A673 (cell line): ENCODE measurements at places on chromosomes 3 and 15.
A peak's percentile ranks its signal among the peaks of the same experiment; 100 is the strongest.

GRCh38 chr15:78937132-78937739 is 7.6 kb downstream of the CTSH start:
- no peaks in the 10 kb centered on the region for H3K36me3 ChIP-seq
- no peak overlapping the region for H3K4me3 ChIP-seq
- no peak for DNase-seq
- no peaks in the 10 kb centered on the region for H3K27me3 ChIP-seq
- H3K27ac ChIP-seq = no peak overlapping the region

DNA sequence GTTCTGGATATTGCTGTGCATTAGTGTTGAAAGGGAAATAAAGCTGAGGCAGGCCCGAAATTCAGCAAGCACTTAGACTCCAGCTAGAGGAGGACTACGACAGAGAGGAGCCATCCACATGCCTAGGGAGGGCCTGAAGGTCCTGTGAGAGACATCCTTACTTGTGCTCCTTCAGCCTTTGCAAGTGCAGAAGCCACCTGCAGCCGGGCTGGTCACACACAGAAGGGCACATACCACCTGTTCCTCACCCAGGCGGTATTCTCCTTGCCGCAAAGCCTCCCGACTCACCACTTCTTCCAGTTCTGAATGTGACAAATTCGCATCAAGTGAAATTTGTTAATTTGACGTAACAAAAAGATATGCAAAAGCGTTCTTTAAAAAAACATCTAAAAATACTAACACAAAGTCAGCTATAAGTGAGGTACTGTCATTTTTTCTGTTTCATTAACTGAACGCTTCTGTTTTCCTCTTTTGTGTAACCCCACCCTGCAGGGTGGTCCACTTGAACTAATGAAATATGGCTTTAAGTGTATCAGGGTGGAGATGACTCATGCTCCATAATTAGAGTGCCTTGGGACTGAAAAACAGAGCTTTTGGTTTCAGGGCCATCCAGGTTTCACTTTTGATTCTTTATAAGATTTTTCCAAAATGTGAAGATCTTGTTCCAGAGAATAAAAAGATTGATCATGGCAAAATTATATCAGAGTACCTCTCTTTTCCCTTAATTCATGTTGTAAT is 467.9 kb upstream of the ATP11B start:
- peak; percentile 56 for DNase-seq
- no peaks in the 10 kb centered on the region for H3K4me1 ChIP-seq
- H3K27me3 ChIP-seq = no peaks in the 10 kb centered on the region

- no peak for DNase-seq
- H3K4me3 ChIP-seq = no peak overlapping the region
- no peak overlapping the region for H3K27ac ChIP-seq
Measured at GRCh38 chr15:85489773-85490493, 109.5 kb downstream of the AKAP13 start.

DNA sequence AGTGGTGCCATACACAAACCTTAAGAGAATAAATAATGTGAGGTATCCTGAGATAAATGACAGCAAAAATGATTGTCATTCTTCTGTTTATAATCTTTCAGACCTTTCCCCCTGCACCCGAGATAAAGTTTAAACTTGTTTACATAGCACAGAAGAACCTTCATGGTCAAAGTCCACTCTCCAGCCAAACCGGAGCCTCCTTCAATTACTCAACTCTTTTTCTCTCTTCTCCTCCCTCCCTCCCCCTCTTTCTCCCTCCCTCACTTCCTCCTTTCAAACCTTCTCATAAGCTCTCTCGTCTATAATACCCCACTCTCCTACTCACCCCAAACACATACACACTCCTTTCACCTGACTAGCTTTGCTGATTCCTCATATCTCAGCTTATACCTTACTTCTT is 198.9 kb downstream of the EFHB start:
- no peaks in the 10 kb centered on the region for H3K27me3 ChIP-seq
- H3K4me3 ChIP-seq = no peak overlapping the region
- H3K27ac ChIP-seq = no peak overlapping the region
- H3K4me1 ChIP-seq = no peaks in the 10 kb centered on the region

GRCh38 chr15:89377842-89378295 is 43.2 kb upstream of the POLG start:
- no peak for DNase-seq
- H3K27ac ChIP-seq = no peak overlapping the region
- H3K27me3 ChIP-seq = no peaks in the 10 kb centered on the region
- H3K36me3 ChIP-seq = no peaks in the 10 kb centered on the region
- no peak overlapping the region for H3K4me3 ChIP-seq

DNA sequence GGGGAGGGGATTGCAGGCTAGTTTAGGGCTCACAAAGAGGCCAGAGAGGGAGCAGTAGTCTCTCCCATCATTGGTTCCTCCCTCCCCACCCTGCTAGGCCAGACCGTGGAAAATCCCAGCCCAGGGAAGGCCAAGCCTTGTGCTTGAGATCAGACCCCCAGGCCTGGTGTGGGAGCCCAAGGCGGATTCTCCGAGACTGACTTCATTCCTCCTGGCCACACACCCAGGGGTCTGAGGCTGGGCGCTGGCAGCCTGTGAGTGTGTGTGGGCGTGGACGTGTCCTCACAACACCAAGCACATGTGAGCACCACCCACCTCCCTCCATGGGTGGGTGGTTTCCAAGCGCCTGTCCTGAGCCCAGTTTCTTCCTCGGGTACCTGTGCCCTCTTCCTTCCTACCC is 4.1 kb downstream of the LOXL1 start:
- no peak overlapping the region for H3K27ac ChIP-seq
- no peak for DNase-seq
- peaks cover 15% of the 10 kb centered on the region for H3K36me3 ChIP-seq
- H3K27me3 ChIP-seq = no peaks in the 10 kb centered on the region

DNA sequence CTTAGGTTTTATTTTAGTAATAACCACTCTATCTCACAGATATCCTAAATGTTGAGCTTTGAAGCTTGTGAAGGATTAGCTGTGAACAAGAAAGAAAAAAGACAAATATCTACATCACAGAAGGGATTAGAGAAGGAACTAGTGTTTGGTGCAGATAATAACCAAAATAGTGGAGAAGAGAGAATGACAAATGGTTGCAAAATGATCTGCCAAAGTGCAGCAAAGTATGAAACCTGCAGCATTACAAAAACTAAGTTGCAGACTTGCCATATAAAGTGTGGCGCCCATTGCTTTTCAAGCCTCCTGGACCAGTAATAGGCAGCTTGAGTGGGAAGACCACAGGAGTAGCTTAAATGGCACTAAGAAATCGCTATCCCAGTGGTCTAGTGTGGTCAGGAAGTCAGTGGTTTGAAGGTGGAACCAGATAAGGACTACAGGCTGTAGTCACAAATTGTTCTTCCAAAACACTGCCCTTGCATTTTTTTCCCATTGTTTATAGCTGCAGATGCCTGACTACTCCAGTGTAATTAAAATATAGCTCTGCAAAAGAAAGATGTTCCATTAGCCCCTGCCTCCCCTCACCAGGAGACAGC is 20.7 kb downstream of the TPM1 start:
- H3K27me3 ChIP-seq = no peaks in the 10 kb centered on the region
- no peak overlapping the region for H3K4me3 ChIP-seq
- DNase-seq = no peak

DNA sequence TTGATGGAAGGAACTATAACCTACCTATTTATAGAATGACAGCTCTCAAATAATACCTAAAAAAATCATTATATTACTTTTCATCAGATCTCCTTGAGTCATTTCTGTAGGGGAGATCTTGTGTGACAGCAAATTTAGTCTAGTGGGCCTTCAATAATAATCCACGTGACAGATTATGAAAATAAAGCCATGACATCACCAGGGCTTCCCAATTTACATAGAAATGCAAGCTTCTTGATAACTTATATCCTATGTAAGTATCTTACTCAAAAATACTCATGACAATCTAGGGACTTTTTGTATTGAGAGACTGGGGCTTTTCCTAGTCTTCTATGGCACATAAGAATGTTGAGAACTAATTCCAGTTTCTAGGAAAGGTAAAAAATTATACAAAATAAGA is 21.6 kb downstream of the IFT57 start:
- H3K4me3 ChIP-seq = no peak overlapping the region
- DNase-seq = no peak
- no peaks in the 10 kb centered on the region for H3K27me3 ChIP-seq
- no peaks in the 10 kb centered on the region for H3K36me3 ChIP-seq
- H3K27ac ChIP-seq = no peak overlapping the region

- H3K4me1 ChIP-seq = no peaks in the 10 kb centered on the region
- DNase-seq = no peak
- H3K4me3 ChIP-seq = no peak overlapping the region
- H3K27ac ChIP-seq = no peak overlapping the region
- peaks cover 8% of the 10 kb centered on the region for H3K27me3 ChIP-seq
Measured at GRCh38 chr15:57373251-57373881, 2.9 kb upstream of the CGNL1 start.

GRCh38 chr3:135895106-135895733 is 70.3 kb upstream of the PPP2R3A start:
- peak; percentile 78 for DNase-seq
- H3K4me1 ChIP-seq = no peaks in the 10 kb centered on the region
- no peak overlapping the region for H3K27ac ChIP-seq

- DNase-seq = no peak
- no peaks in the 10 kb centered on the region for H3K27me3 ChIP-seq
- H3K4me1 ChIP-seq = no peaks in the 10 kb centered on the region
Measured at GRCh38 chr3:145865399-145866018, 295.5 kb downstream of the PLOD2 start.

GRCh38 chr3:32973982-32974381 is 22.5 kb downstream of the CCR4 start:
- no peaks in the 10 kb centered on the region for H3K36me3 ChIP-seq
- no peak for DNase-seq
- no peaks in the 10 kb centered on the region for H3K27me3 ChIP-seq
- H3K4me1 ChIP-seq = no peaks in the 10 kb centered on the region
- no peak overlapping the region for H3K27ac ChIP-seq
- H3K4me3 ChIP-seq = no peak overlapping the region

DNA sequence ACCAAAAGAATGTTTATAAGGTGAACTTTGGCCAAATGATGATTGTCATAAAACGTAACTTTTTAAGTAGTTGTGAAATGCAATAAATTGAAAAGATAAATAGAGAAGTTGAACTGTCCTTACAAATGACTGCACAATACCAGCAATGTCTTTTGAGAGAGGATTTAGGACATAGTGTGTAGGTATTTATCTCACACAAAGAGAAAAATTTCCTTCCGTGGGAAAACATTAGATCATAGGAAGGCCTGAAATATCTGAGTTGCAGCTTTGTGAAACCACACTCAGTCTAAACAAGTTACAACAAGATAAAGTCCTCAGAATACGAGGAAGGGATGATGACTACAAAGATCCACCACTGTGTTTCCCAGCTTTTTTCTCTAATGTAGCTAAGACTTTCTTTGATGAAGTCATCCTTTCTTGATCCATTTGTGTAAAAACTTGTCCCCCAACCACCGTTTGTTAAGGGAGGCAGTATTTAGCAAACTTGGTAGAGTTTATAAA is 16.0 kb downstream of the ROBO2 start:
- H3K4me1 ChIP-seq = peaks cover 40% of the 10 kb centered on the region
- no peak overlapping the region for H3K4me3 ChIP-seq
- H3K27me3 ChIP-seq = no peaks in the 10 kb centered on the region
- DNase-seq = no peak
- no peak overlapping the region for H3K27ac ChIP-seq

DNA sequence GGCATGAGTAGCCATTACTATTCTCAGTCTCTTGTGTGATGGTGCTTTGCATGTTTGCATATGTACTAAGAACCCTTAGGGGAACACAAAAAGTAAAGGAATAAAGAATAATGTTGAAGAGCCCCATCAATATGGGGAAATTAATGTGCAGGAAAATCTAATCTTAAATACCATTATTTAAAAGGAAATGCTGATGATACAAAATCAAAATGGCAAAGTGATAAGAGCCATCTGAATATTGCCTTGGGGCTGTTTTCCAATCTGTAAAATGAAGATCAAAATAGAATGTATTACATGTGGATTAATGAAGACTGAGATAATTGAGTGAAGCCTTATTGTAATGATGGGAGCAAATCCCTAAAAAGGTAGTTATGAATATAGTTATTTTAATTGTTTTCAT is 771.4 kb downstream of the GRM7 start:
- no peak for DNase-seq
- no peaks in the 10 kb centered on the region for H3K36me3 ChIP-seq
- no peaks in the 10 kb centered on the region for H3K27me3 ChIP-seq
- H3K27ac ChIP-seq = no peak overlapping the region
- H3K4me3 ChIP-seq = no peak overlapping the region

GRCh38 chr15:56759450-56759845 is 26.1 kb upstream of the ZNF280D start:
- peak; percentile 20 for DNase-seq
- H3K4me3 ChIP-seq = no peak overlapping the region
- H3K27ac ChIP-seq = no peak overlapping the region
- no peaks in the 10 kb centered on the region for H3K36me3 ChIP-seq

DNA sequence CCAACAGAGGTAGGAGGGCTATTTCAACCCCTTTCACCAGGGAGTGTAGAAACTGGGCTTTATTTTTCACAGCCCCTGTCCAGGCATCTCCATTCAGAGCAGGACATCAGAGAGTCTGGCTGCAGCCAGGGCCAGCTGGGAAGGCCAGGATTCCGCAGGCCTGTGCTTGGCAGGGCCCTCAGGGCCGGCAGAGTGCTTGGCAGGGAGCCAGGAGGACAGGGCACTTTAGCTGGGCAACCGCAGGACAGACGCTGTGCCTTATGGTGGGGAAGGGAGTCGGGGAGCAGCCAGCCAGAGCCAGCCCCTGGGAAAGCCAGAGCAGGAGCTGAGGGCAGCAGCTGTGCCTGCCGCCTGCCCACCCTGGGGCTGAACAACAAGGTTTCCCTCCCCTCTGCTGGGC is 34.5 kb upstream of the IQCF6 start:
- DNase-seq = no peak
- H3K4me3 ChIP-seq = no peak overlapping the region
- H3K36me3 ChIP-seq = no peaks in the 10 kb centered on the region
- no peaks in the 10 kb centered on the region for H3K27me3 ChIP-seq
- H3K4me1 ChIP-seq = no peaks in the 10 kb centered on the region
